ENCODE measurements at places on chromosomes 13 and 19.
A peak's percentile ranks its signal among the peaks of the same experiment; 100 is the strongest.

DNA sequence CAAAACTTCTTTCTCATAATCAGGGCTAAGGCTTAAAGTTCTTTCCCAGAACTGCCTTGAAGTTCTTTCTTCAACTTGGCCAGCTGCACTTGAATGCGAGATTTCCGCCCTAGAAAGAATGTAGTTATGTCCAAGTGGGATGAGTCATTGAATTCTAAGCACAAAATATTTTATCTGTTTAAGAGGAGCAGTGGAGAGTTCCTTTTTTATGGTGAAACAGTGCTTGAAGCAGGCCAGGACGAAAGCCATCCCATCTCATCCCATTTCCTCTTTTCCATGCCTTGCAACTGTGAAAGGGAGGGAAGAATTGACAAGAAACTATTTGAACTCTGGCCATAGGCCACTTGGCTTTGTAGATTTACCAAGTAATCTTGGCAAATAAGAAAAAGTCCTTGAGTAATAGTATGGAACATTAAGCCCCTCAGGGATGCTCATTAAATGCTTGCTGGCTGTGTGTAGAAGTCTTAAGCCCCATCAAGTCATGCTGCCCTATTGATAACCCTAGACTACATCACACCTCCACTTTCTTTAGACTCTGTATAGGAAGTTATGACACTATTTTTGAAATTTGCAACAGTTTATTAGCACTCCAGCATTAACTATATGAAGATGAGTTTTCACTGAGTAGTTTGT lies 174.5 kb downstream of the KCTD12 start:
- no peak overlapping the region for H3K4me3 ChIP-seq
- H3K27ac ChIP-seq: peak overlapping the region; percentile 54
- H3K4me1 ChIP-seq: peaks cover 33% of the 10 kb centered on the region
- DNase-seq: no peak

- no peaks in the 10 kb centered on the region for H3K36me3 ChIP-seq
- H3K4me3 ChIP-seq: no peak overlapping the region
- no peaks in the 10 kb centered on the region for H3K4me1 ChIP-seq
- H3K27ac ChIP-seq: no peak overlapping the region
- DNase-seq: no peak
- H3K27me3 ChIP-seq: no peaks in the 10 kb centered on the region
Measured at GRCh38 chr13:48866249-48866648, 109.5 kb upstream of the FNDC3A start.

GRCh38 chr19:757811-758668 lies 7.1 kb downstream of the MISP start:
- no peaks in the 10 kb centered on the region for H3K36me3 ChIP-seq
- DNase-seq: no peak
- H3K4me3 ChIP-seq: no peak overlapping the region
- peaks cover 3% of the 10 kb centered on the region for H3K27me3 ChIP-seq

- H3K36me3 ChIP-seq: no peaks in the 10 kb centered on the region
- H3K4me1 ChIP-seq: no peaks in the 10 kb centered on the region
- H3K4me3 ChIP-seq: no peak overlapping the region
Measured at GRCh38 chr13:85879014-85879413, 79.8 kb upstream of the SLITRK6 start.

DNA sequence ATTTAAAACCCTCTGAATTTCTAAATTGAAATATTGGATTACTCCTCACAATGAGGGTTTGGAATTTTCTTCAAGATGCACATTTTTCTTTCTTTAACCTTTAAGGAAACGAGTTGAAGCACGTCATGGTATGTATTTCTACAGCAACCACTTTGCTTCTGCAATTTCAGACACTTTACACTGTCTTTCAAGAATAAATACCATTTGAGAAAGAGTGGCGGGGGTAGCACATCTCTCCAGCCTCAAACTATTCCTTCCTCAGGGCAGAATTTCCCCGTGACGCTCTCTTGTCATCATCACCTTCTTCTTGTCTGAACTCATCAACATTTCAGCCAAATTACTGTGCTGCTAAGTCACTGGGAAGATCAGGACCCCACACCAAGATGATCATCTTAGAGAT lies 1073.4 kb downstream of the EFNB2 start:
- no peak overlapping the region for H3K27ac ChIP-seq
- H3K27me3 ChIP-seq: no peaks in the 10 kb centered on the region
- no peak for DNase-seq

DNA sequence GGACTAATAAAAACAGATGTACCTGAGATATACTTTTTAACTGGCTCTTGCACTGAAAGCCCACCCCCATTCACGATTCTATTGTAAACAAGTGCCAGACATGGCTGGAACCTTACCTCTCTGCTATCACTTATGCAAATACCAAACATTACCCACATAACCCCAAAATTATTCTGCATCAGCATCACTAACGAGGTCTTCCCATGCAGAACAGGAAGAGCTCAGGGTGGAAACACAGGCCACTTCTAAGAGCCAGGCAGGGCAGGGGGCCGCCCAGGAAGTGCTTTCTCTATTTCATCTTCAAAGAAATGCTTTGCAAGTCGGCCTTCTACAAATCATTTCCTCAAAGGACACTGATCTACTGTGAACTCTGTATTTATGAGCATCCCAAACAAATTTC lies 7.3 kb downstream of the IRS2 start:
- no peaks in the 10 kb centered on the region for H3K27me3 ChIP-seq
- H3K27ac ChIP-seq: no peak overlapping the region
- no peak for DNase-seq
- H3K36me3 ChIP-seq: peaks cover 8% of the 10 kb centered on the region
